ENCODE measurements at places on chromosomes 12 and 14.

- no peak for DNase-seq
These were observed 6.0 kb upstream of the DACT1 start for GRCh38 chr14:58631732-58632131.

DNA sequence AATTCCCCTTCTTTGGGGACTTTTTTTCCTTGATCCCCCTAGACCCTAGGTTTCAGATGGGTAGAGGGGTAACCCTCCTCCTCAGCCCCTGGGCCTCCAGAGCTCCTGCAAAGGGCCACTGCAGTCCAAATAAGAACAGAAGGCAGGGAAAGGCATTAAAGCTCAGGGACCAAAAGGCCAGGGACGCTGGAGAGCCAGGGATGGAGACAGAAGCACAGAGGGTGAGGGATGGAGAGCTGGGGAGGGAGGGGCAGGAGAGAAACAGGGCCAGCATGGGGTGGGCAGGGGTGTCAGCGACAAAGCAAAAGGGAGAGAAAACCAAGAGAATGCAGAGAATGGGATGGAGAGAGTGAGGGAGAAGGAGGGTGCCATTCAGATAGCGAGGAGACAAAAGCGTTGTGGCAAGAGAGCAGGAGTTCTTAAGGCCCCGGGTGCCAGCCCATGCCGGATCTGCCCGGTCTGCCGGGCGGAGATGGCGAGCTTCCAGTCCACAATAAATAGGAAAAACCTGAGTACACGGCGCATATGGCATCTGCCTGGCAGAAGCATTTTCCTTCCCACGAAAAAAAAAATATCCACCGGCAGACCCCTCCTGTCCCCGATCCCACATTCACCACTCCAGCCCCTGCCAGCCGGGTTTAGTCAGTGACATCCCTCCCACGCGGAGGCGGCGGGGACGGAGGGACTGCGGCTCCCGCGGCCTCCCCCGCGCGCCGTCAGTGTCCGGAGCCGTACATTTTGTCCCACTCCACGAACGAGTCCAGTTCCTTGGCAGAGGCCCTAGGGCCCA lies 28.6 kb downstream of the FIGNL2 start:
- DNase-seq = no peak

DNA sequence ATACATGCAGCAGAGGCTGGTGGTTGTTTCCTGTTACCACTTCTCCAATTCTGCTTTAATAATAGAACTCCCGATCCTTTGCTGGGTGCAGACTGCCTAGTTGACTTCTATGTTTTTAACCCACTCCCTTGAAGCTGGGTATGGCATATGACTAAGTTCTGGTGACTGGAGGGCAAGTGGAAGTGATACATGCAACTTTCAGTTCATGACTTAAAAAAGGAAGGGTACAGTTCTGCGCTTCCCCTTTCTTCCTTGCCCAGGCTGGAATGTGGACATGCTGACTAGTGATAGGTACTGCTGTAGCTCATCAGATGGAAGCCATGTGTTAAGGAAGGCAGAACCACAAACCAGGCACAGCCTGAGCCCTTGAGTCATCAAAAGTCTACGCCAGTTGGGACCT lies 2.4 kb upstream of the A2M start:
- DNase-seq = no peak

DNA sequence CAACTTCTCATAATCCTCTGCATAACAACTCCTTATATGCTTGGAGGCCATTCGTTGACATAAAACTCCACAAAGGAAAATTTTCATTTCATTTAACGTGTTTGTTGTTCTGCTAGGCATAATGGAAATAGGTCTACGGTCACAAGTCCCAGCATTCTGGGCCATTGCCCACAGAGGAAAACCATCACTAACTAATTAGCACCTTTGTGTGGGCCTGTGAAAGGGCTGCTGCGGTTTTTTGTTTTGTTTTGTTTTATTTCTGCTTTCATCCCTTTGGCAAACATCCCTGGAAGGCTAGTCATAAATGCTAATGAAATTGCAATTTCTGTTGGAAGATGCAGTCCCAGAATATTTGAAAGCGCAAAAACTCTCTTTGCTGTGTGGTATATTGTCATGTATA lies 180.3 kb downstream of the RMST start:
- DNase-seq = no peak

DNA sequence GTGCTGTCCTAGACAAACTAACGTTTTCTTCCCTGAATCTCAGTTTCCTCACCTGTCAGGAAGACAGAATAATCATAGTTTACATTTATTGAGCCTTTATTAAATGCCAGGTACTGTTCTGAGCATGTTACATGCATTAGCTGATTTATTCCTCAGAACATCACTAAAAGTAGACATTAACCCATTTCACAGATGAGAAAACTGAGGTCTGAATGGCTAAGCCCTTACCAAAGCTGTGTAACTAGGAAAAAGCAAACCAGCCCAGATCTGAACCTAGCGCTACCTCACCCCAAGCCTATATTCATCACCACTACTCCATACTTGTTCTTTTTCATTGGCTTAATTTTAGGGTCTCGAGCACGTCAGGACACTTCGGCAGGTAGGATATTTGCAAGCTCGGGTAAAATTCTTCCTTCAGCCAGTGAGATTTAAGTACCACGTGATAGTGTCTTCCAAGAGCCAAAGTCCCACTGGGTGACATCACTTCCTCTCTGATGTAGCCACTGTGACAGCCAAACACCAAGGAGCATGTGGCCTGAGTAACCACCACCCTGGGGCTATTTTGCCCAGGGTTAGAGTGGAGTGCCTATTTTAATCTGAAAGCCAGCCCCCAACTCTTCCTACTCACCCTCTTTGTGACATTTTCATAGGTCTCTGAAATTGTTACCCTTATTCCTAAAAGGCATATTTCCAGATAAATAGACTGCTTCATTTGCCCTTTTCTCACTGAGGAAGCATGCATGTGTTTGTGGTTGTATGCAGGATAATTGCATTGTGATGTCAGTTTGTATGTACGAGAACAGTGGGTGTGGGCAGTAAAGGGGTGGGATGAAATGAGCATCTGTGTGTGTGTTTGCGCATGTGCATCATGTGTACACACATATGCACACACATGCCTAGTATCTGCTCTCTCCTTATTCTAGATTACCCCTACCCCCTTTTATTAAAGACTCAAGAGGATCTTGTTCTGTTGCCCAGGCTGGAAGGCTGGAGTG lies 62.2 kb upstream of the WSCD2 start:
- DNase-seq = no peak

DNA sequence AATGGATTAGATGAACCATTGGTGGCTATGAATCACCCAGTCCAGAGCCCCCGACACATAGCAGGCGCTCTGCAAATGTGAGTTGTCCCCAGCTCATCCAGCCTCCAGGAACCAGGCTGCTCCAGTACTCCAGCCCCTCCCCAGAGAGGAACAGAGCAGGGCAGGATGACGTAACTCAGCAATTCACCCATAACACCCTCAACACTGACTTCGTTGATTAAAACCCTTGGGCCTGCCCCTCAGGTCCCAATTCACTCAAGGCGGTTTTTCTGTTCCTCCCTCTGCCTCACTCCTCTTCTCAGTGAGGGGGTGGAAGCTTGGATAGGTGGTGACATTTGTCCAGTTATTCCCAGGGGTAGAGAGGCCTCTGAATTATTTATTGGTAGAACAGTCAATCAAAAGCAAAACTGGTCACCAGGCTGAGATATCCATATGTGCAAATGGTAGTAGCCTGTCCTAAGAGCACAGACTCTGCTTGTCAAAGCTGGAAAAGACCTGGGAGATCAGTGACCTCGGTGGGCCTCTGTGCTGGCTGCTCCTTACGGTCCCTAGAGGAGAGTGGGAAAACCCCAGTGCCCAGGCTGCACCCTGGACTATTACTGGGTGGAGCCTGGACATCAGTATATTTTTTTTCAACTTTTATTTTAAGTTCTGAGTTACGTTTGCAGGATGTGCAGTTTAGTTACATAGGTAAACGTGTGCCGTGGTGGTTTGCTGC lies 97.0 kb downstream of the CMKLR1 start:
- DNase-seq = no peak

Measured in stimulated activated CD8-positive, alpha-beta memory T cell treated with anti-CD3 and anti-CD28 coated beads, Interleukin-7, amount 100 ng/mL, for 24 hours (primary cell).